ENCODE measurements at places on chromosomes 7 and 10.

GRCh38 chr10:121596689-121597503, 1.3 kb downstream of the FGFR2 start:
- no peak for DNase-seq

GRCh38 chr10:93938140-93938539, 44.4 kb downstream of the SLC35G1 start:
- no peak for DNase-seq

DNA sequence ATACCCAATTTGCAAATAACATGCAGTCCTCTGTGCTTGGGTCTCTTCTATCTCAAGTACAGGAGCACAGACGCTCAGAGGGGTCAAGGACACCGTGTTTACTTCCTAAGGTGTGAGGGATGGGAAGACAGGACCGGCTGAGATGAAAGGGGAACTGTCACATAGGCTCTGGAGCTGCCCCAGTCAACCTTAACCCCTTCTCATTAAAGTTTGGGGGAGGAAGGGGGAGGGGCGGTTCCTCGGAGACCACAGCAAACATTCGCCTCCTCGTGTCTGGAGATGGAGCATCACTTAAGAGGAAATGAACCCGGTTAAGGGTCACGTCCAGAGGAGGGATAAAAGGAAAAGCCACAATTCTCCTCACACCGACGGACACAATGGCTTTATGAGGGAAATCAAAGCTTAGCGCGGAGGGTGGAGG, 1.1 kb downstream of the SH3PXD2A start:
- DNase-seq: peak; percentile 39

- DNase-seq: no peak
Observed at GRCh38 chr10:23630885-23631284, 192.0 kb downstream of the OTUD1 start.

- DNase-seq: no peak
Observed at GRCh38 chr10:77940627-77941026, 14.1 kb upstream of the DLG5 start.

DNA sequence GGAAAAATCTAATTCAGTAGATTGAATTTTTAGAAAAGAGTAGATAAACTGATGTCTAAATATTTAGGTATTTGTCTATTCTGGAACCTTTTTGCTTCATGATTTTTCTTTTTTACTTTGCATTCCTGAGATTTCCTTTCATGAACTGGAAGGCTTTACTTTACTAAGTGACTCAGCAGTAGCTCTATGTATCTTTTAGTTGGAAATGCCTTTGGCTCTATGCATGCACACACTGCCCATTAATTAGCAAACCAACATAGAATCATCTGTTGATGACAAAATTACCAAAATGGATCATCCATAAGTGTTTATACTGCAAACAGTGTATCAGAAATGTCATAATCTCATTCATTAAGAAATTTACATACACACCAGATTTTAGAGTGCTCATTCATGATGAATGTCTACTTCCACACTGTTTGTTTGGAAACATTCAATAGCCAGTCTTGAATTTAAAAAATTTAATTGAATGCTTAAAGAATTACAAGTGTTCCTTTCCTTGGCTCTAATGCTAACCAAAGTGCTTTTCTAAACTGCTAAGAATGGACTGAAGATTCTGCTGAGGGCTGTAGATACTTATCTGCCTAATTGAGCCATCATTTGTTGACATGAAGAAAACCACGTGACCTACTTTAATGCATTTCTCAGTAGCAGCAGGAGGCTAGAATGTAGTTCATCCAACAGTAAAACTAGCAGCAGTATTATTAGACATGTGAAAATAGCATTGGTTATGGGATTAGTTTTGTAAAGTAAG, 282.0 kb downstream of the ADK start:
- no peak for DNase-seq

DNA sequence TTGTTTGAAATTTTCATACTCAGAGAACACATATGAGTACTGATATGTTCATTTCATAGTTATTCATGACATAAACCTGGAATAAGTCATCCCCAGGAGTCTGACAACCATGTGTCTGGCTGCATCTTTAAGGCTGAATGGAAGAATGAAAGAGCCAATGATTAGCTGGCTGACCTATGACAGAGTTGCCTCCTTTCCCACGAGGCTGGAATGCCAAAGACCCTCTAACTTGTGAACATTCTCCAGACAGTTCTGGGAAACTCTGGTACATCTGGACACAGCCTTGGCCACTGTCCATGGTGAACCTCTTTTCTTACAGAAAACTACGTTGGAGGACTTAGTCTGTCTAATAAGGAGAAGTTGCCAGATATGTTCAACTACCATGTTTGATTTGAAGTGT, 380.8 kb upstream of the MKI67 start:
- DNase-seq: no peak

- no peak for DNase-seq
Observed at GRCh38 chr7:132504071-132504470, 72.2 kb downstream of the PLXNA4 start.

GRCh38 chr10:70331486-70332268, 47.9 kb upstream of the NPFFR1 start:
- peak; percentile 72 for DNase-seq

DNA sequence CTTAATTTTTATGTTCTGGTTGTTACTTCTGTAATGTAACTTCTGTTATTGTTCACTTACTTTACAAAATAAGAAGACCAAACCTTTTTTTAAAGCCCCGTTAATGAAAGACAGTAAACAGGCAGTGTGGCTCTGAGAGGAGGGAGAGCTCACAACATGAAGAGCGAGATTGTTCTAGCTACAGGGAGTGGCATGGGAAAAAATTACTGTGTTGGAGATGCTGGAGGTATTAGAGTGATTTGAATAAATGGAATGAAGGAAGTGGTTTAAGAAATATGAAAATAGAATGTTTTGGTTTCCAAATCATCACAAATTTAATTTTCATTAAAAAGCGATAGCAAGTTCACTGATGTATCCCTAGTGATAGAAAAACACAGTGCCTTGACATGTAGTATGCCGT, 31.8 kb downstream of the REEP3 start:
- no peak for DNase-seq

DNA sequence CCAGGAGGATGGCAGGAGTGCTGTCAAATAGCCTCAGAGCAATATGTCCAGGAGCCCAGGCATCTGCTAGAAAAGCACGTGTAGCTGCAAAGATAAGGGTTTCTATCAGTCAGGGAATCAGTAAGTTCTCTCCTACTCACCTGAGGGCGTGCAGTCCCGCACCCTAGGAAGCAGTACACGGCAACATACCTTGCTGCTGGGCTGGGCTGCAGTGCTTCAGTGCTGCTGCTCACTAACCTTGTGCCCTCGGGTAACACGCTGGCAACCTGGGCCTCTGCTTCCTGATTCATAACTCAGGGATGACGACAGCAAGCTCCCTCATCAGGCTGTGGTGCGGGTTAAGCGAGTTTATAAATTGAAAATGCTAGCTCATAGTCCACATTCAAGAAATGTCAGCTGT, 29.5 kb upstream of the CCNY start:
- no peak for DNase-seq

- DNase-seq: no peak
Observed at GRCh38 chr10:109456566-109457301, 466.6 kb downstream of the XPNPEP1 start.

- DNase-seq: no peak
Observed at GRCh38 chr10:50605951-50606270, 17.8 kb downstream of the SGMS1 start.

DNA sequence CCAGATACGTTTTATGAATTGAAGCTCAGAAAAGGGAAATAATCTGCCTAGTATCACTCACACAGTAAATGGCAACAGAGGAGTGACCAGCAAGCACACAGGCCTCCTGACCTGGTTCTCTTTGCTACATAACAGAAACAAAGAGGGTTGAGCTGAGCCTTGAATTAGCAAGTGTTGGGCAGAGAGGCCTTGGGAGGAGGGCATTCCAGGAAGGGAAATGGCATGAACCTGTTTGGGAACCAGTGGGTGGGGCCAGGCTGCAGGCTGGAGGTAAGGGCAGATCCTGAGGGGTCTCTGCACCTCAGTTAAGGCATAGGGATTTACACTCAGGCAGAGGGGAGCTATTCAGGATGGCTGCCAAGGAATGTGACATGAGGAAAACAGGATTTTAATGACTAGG, 24.8 kb upstream of the CYCS start:
- no peak for DNase-seq

Measured in G401 (cell line).